CD4-positive, alpha-beta T cell treated with Interleukin-17A for 1 hour (primary cell): ENCODE measurements at places on chromosomes 11 and 22.

GRCh38 chr11:75342966-75343870 lies 8.2 kb downstream of the ARRB1 start:
- no peak for DNase-seq

DNA sequence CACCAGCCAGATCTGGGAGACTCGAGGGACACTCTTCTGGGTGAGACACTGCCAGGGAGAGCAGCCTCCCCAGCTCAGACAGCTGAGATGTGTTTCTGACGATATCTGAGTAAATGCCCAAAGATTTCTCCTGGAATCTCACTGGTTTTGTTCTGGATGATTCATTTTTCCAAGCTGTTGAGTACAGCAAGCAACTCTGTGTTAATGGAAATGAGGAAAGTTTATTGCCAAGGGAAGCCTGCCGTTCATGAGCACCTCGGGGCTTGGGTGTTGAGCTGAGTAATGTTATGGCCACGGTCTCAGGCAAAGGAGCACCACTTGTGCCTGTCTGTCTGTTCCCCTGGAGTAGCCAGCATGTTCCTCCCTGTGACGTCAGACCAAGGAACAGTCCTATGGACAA lies 1132.4 kb downstream of the BRD1 start:
- no peak for DNase-seq

DNA sequence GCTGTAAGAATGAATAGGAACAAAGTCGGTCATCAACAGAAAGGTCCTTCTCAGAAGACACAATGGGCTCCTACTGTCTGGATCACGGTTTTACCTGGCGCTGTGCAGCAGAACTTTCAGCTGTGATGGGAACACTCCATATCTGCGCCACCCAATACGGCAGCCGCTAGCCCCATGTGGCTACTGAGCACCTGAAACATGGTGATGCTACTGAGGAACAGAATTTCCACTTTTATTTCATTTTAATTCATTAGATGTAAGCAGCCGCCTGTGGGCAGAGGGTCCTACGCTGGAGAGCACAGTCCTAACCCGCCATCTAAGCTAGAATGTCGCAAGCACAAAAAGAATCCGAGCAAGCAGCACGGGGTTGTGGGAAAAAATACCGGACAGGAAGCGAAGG lies 2.7 kb downstream of the SULT4A1 start:
- DNase-seq, result no peak

DNA sequence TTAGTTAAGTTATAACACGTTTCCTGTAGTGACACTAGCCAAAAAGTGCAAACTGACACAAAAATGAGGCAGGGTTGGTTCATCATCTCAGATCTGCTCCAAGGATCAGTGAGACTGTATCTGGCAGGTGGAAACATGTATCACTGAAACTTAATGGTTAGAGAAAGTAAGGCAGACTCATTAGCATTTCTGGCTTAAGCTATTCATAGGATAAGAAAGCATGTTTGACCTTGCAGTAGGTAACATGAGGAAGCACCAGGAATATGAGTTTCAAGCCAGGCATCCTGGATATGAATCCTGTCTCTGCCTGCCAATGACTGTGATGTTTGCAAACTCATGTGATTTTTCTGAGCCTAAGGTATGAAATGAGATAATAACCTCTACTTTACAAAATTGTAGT lies 732.1 kb downstream of the NELL1 start:
- DNase-seq, result no peak

- DNase-seq, result no peak
These were observed 543.7 kb upstream of the RAG2 start for GRCh38 chr11:37141707-37142106.

GRCh38 chr11:34075178-34075820 lies 23.8 kb downstream of the CAPRIN1 start:
- no peak for DNase-seq

DNA sequence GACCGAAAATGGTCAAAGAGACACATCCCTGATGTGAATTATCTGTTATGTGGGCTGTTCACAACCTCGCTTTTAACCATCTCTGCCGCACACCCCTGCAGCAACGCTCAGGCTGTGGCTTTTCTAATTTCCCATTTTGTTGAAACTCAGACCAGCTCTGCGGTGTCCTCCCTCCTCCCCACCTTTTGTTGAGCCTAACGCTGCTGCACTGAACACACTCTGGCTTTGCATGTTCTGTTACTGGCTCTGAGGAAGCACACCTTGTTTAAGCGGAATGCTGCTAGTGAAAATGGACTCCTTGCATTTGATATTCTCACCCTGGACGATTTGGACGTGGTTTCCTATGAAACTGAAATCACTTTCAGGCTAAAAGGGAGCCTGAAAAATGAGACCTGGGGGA lies 198.5 kb upstream of the MTNR1B start:
- no peak for DNase-seq

- no peak for DNase-seq
These were observed 5.4 kb downstream of the SEC14L2 start for GRCh38 chr22:30402028-30402765.

- DNase-seq, result no peak
These were observed 362.7 kb downstream of the CADM1 start for GRCh38 chr11:115141231-115142114.

- no peak for DNase-seq
These were observed 857.2 kb downstream of the TBC1D22A start for GRCh38 chr22:47619631-47620030.

GRCh38 chr11:92892802-92893684 lies 76.4 kb upstream of the MTNR1B start:
- no peak for DNase-seq

DNA sequence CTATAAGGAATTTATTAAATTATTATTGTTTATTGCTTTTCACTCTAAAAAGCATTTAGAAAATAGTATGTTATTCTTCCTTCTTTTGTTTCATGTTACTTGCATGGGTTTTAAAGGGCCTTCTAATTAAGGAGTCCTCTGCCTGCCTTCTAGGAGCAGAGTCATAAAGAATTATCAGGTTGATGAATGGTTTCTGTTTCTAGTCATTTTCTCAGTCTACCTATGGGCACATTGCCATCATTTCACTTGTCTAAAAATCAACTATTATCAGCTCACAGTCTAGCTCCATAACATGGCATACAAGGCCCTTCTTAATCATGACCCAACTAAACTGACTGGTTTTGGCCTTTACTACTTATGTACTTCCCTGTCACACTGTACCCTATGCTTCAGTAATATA lies 16.2 kb downstream of the DYNC2H1 start:
- DNase-seq, result no peak

- DNase-seq, result no peak
These were observed 16.0 kb downstream of the PPIL2 start for GRCh38 chr22:21681566-21682370.
